Endothelial cell (in vitro differentiated cells): ENCODE measurements at places on chromosomes 7 and 10. TPM values are rescaled to one million over a fixed set of nuclear protein-coding genes. Genes with fewer than 3 reads are reported as not detected.

Gene PRPS1L1
- total RNA-seq: not detected

Gene STEAP1
- 1.0 TPM for total RNA-seq

- DNase-seq: no peak
Observed at GRCh38 chr7:116356979-116357378, 142.6 kb upstream of the CAV2 start.

DNA sequence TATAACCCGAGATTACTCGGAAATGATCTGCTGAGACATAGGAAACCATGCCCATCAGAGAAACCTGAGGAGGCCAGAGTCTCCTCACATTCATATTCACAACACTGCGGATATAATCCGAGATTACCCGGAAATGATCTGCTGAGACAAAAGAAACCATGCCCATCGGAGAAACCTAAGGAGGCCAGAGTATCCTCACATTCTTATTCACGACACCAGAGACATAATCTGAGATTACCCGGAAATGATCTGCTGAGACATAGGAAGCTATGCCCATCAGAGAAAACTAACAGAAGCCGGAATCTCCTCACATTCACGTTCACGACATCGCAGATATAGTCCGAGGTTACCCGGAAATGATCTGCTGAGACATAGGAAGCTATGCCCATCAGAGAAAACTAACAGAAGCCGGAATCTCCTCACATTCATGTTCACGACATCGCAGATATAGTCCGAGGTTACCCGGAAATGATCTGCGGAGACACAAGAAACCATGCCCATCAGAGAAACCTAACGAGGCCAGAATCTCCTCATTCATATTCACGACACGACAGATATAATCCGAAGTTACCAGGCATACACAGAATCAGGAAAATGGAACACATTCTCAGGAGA, 422.3 kb upstream of the AKR1E2 start:
- DNase-seq: no peak

- DNase-seq: no peak
Observed at GRCh38 chr10:80487421-80487785, 33.3 kb downstream of the TSPAN14 start.
